ENCODE measurements at places on chromosomes 1 and 21.

- DNase-seq: no peak
These were observed 57.1 kb upstream of the COL18A1 start for GRCh38 chr21:45347712-45348499.

DNA sequence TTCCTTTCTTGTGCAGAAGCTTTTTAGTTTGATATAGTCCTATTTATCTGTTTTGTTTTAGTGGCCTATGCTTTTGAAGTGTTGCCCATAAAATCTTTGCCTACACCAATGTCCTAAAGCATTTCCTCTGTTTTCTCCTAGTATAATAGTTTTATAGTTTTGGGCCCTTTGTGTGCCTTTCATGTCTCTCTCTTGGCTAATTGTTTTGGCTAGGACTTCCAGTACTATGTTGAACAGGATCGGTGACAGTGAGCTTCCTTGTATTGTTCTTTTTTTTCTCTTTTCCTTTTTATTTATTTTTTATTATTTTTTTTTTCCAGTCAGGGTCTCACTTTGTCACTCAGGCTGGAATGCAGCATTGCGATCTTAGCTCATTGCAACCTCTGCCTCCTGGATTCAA is 47.0 kb upstream of the WARS2 start:
- DNase-seq: no peak

- no peak for DNase-seq
These were observed 168.3 kb upstream of the DUSP10 start for GRCh38 chr1:221910222-221910621.

DNA sequence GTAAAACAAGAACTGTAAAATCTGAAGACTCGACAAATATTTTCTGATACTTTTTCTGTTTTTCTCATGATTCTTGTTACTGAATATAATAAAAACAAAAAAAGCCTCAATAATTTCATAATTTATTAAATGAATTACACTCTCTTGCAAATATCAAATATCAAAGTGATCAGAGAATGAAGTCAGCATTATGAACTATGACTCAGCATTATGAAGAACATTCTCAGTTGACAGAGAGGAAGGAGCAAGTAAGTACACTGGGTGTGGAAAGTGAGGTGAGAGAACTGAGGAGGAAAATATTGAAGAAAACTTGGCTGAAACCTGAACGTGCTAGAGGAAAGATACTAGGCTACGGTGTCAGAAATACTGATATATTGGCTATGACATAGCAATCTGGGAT is 529.5 kb downstream of the KCNT2 start:
- DNase-seq: no peak

- no peak for DNase-seq
These were observed 48.4 kb upstream of the NR5A2 start for GRCh38 chr1:199979071-199979470.

- DNase-seq: no peak
These were observed 41.5 kb downstream of the LRRC3 start for GRCh38 chr21:44496564-44497550.

DNA sequence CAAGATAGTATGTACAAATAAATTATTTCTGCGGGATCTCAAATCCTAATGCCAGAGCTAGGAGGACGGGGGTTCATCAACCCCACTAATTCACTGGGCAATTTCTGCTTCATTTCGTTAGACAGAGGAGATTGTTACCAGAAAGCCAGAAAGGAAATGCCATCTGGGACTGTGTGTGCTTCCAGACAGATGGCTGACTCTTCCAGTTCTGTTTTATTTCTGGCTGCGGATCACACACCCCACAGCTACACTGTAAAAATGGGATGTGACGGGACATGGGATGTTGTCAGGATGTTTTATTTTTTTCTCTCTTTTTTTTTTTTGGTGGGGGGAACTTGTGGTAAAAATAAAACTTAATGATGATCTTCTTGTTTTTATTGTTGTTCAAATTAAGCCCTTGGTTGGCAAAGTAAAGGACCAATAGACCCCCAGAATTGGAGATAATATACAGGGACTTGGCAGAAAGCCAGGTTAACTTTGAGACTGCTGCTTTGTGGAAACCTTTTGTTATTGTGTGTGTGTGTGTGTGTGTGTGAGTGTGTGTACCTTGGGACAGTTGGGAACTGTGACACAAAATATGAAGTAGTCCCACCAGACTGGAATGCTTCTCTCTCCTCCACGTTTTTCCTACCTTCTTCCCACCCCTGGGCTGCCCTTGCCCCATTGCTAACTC is 114.5 kb downstream of the NUF2 start:
- DNase-seq: no peak

DNA sequence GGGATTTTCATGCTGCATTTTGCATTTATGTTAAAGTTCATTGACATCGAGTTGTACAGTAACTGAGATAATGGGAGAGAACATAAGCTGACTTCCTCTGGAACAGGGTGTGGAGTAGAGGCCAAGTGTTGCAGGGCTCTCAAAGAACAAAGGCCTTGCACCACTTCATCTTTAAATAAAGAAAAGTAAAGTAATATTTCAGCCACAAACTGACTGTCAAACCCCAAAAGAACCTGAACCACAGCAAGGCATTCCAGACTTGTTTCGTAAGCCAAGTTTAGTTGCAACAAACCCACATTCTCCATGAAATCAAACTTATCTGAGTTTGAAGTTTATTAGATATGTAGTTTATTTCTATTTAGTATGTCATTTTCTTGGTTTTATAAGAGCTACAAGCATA is 19.1 kb upstream of the HMGCS2 start:
- DNase-seq: no peak

All from SW 1271 (cell line).